GM10248 (cell line): ENCODE measurements at places on chromosomes 1 and 21.
A peak's percentile ranks its signal among the peaks of the same experiment; 100 is the strongest.

DNA sequence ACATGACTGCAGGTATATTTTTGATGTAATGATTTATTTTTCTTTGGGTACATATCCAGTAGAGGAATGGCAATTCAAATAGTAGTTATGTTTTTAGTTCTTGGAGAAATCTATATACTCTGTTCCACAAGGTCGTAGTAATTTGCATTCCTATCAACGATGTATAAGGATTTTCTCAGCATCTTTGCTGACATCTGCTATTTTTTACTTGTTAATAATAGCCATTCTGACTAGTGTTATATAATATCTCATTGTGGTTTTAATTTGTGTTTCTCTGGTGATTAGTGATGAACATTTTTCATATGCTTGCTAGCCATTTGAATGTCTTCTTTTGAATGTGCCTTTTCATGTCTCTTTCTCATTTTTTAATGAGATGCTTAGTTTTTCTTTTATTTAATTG is 292.1 kb upstream of the RGS18 start:
- no peak for DNase-seq

DNA sequence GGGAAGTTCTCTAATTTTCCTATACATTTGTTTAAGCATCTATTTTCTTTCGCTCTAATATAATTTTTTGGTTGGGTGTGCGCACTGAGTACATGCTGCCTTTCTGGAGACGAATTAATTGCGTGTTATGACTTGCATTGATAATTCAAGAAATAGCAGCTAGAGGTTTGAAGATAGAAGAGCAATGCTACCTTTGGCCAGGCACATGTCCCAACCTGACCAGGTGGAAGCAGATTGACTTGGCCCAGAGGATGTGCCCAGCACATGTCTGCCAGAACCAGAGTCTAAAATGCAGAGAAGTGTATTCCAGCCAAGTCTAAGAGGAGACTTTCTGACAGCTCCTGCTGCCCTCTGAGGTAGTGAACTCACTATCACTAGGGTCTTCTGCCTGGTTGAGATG is 114.3 kb downstream of the SLC35F3 start:
- DNase-seq, result no peak

DNA sequence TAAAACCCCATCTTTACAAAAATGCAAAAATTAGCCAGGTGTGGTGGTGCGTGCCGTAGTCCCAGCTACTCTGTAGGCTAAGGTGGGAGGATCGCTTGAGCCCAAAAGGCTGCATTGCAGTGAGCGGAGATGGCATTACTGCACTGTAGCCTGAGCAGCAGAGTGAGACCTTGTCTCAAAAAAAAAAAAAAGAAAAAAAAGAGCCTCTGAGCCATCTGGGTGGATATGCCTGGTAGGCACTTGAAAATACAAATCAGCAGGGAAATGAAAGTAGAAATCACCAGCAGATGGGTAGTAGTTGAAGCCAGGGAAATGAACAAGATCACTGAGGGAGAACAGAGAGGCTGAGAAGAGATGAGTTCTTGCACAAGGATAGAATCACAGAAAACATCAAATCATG is 131.0 kb upstream of the HMCN1 start:
- no peak for DNase-seq

- no peak for DNase-seq
Observed at GRCh38 chr1:190179817-190180216, 297.8 kb downstream of the BRINP3 start.

GRCh38 chr1:73910466-73910865 is 287.5 kb downstream of the LRRIQ3 start:
- DNase-seq, result no peak

DNA sequence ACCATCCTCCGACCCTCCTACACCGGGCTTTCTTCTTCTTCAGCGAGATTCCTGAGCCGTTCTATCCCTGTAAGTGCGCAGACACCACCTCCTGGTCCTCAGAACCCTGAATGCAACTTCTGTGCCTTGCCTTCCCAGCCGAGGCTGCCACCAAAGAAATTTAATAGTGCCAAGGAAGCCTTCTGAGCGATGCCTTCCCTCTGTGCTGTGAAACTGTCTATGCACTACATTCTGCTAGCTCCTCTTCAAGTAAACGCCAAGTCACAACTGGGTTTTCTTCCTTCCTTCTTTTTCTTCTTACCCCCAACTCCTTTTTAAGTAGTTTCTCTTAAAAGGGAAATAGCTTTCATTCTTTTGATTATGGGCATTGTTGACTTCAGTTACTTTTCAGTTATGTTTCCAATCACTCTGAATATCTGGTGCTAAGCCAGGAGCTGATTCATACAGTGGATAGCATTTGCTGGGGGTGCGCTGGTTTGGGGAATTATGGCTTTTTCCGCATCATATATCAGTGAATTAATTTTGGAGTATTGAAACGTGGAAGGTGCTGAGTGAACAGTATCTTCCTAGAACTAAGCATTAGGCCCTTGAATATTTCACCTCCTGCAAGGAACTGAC is 38.6 kb upstream of the GPR88 start:
- no peak for DNase-seq

GRCh38 chr1:193031431-193031830 is 27.7 kb downstream of the UCHL5 start:
- DNase-seq, result peak; percentile 6

GRCh38 chr1:178328728-178329127 is 168.0 kb downstream of the CLEC20A start:
- no peak for DNase-seq

DNA sequence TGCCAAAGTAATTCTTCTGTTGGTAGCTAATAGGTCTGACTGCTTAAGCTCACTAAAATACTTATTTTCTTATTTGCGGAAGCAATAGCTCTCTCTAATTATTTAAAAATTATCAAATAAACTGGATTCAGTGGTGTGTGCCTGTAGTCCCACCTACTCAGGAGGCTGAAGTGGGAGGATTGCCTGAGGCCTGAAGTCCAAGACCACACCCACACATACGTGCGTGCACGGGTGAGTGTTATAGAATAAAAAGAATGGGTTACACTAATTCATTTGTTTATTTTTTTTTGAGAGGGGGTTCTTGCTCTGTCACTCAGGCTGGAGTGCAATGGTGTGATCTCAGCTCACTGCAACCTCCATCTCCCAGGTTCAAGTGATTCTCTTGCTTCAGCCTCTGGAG is 94.2 kb upstream of the HNRNPU start:
- no peak for DNase-seq

- no peak for DNase-seq
Observed at GRCh38 chr1:166464333-166464732, 297.5 kb upstream of the FAM78B start.

- no peak for DNase-seq
Observed at GRCh38 chr1:157106813-157107189, 7.2 kb upstream of the ETV3L start.
